ENCODE measurements at places on chromosomes 7 and 10.

DNA sequence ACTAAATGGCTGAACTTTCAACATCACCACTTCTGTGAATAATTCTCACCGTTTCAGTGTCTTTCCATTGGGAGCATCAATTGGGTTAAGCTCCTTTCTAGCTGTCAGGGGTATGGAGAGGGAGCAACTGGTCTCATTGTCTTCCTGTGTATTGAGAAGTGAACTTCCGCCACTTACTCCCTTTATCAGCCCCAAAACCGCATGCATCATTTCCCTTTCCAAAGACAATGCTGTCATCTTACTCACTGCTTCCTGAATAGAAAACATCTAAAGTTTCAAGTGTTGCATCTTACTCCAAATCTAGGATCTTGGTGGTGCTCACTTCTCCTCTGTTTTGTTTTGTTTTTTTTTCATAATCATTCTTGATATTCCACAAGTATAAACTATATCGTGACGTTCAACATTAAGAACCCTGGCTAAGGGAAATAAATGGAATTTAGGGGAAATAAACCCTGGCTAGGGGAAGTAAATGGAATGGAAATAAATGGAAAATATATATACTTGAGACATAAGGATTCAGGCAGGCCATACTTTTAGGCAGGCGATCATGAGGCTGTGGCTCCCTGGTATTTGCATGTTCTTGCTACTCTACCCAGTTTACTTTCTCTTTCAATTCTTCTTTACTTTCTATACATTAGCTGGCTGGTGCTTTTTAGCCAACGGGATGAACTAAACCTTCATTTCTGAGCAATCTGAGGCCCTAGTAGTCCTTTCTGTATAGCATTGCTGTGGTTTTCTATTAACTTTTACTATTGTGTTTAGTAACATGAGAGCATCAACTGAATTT, 371.9 kb downstream of the BMPER start:
- no peak for DNase-seq

DNA sequence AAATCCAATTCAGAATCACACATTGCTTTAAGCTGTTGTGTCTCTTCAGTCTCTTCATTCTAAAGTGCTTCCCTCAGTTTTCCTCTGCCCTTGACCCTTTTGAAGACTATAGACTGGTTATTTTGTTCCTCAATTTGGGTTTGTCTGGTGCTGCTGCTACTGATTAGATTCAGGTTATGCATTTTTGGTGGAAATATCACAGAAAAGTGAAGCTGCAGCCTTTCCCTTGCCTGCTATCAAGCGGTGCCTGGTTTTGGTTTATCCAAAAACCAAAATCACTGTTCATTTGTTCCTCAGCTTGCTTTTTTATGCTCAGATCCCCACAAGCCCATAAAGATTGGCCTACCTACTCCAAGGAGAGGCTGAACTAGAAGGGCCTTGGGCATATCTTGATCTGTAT, 55.2 kb downstream of the ELMO1 start:
- DNase-seq = no peak

DNA sequence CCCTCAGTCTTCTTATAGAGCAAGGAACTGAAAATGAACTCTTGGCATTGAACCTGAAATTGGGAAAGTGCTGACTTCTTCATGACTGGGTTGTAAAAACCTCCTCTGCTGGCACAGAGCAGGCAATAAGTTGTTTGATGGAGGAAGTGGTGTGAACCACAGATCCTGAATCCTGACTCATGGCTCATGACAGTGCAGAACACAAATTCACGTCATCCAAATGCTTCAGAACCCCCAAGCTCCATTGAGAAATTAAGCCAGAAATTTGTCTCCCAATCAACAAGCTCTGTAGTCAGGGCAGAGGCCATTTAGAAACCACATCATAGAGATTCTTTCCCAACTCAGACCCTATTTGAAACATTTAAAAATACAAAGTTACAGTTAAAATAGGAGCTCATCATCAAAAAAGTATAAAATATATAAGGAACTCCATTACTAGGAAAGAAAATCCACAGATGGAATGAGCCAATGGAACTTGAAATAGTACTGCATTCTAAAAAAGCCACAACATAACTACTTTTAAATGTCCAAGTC, 10.3 kb upstream of the STK17A start:
- peak; percentile 82 for DNase-seq

GRCh38 chr10:106661767-106662140, 502.8 kb downstream of the SORCS1 start:
- DNase-seq = no peak

- DNase-seq = peak; percentile 45
Measured at GRCh38 chr10:42149027-42149700, 489.2 kb downstream of the ZNF33B start.

DNA sequence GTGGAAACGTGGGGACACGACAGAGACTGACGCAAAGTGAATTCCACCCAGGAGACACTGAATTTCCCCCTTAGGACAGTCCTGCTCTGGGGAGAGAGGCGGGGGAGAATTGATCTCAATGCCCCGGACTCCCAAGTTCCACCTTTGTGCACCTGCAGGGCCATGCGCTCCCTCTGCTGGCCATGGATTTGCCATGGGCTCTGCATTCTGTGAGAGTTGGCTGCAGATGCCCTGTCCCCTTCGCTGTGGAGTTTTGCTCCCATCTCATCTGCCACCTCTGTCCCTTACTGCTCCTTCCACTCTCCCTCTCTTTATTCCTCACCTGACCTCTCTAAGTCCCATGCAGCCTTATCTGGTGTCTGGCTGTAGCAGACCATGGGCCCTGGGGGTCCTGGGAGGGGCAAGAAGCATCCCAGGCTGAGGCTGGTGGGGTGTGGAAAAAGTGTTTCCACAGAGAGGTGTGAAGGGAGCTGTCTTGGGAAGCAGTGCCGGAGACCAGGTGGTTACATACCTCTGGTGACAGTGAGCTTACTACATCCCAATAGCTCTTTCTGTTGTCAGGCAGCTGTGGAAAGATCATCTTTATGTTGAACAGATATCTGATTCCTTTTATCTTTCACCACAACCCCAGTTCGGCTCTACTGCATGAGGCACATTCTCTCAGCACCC, 14.3 kb downstream of the GHRHR start:
- DNase-seq = no peak

DNA sequence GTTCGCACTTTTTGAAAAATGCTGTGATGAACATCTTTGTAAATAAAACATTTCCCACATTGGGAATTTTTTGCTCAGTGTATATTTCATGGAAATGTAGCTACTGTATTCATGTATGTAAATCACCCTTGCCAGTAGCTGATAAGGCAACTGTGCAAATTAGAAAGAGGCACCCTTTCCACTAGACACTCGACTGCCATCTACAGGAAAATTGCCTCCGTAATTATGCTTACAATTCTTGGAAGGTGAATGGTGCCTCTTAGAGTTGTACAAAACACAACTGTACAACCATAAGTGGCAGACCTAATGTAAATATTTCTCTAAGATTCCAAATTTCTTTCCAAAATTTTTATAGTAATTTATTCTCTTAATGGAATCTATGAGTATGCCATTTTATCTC, 491.7 kb downstream of the CCSER2 start:
- no peak for DNase-seq

DNA sequence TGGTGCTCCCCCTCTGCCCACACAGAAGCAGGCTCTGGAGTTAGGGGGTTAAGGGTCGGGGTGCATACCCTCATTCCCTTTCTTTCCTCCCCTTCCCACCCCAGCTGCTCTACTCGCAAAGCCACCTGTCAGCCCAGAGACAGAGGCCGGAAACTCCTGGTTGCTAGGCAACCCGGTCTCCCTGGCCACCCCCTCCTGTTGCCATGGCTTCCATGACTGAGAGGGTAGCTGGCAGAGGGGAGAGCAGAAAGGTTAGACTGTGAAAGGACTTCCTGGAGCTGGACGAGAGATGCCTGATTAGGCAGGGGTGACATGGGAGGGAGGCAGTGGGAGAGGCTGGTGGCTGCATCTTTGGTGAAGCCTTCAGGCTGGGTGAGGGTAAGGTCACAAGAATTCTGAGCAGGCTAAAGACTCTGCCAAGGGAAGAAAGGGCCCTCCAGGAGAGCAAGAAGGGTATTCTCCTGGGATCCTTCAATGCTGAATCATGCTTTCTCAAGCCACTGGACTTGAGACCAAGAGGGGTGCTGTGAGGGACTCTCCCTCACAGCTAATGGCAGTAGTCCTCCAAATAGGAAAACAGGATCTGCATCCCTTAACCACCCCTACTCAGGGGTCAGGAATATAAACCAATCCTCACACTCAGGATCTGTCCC, 5.4 kb downstream of the PSD start:
- DNase-seq = no peak

DNA sequence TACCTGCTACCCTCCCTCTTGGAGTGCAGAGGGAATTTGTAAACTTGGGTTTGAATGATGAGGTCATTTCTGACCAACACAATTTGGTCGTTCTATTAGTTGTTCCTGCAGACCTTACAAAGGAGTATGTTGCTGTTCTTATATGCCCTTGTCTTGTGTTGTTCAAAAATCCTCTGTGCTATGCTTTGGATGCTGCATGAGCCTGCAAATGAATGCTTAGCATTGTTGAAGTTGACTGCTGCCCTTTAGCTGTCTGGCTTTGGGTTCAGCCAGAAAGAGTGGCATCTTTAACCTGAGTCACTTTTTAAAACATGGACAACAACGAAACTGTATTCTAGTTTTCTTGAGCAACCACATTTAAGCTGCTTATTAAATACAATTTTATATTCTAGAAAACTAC, 80.3 kb downstream of the SND1 start:
- no peak for DNase-seq

DNA sequence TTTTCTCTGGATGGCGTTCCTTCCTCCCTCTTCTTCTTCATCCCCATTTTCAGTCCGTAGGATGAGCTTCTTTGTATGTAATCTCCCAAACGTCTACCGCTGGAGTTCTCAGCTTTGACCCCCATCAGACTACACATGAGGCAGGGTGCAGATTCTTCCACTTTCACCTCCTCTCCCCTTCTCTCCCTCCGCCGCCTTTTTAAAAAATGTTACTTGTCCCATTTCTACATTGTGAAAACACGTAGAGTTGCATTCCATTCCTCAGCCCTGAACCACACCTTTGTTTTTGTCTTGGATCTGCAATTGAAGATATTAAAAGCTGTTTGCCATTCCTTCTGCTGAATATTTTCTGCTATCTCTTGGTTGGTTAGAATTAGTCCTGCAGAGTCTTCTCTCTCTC, 6.2 kb downstream of the ADIRF start:
- DNase-seq = no peak

- DNase-seq = peak; percentile 27
Measured at GRCh38 chr7:105806592-105807447, 69.6 kb downstream of the ATXN7L1 start.

- DNase-seq = no peak
Measured at GRCh38 chr10:4546500-4546899, 279.5 kb upstream of the AKR1E2 start.

DNA sequence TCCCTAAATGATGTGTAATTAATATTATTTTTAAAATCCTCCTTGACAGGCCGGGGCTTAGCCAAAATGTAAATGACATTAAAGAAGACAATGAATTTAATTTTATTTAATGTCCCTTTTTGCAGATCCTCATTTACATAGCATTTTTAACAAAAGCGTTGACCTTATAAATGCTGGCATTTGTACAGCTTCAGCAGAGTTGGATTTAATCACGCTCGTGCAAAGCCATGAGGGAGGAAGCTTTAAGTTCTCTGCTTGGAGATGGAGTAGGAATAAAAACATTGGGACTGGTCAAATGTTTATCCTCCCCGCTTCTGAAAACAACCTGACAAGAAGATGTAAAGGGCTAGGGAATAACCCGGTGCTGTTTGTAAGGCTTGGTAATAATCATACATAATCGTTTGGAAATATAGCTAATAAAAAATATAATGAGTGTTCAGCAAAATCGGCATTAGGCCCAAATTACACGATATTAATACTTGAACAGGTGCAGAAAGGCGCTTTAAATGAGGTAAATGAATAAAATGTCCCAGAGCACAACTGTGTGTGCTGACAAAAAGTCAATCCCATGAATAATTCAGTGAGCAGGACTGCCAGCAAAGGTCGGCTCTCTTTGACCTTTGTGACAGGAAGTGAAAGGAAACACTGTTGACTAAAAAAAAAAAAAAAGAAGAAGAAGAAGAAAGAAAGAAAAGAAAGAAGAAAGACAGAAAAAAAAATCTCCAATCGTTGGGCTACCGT, 11.5 kb downstream of the EBF3 start:
- no peak for DNase-seq

DNA sequence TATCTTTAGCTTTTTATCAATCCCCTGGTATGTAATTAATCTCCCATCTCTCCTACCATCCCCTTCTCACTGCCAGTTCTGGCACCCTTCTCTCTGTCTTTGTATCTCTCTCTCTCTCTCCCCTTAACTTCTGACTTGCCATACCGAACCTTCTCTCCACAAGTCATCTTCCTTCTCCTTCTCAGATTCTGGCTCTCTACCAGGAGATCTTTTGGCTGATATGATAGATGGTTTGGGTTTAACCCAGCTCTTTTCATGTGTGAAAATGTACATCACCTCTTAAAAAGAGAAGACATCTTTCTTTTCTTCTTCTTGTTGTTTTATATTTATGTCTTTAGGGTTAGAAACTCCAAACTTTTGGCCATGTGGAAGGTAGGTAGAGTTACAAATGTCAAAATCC, 196.7 kb downstream of the HGF start:
- DNase-seq = no peak

DNA sequence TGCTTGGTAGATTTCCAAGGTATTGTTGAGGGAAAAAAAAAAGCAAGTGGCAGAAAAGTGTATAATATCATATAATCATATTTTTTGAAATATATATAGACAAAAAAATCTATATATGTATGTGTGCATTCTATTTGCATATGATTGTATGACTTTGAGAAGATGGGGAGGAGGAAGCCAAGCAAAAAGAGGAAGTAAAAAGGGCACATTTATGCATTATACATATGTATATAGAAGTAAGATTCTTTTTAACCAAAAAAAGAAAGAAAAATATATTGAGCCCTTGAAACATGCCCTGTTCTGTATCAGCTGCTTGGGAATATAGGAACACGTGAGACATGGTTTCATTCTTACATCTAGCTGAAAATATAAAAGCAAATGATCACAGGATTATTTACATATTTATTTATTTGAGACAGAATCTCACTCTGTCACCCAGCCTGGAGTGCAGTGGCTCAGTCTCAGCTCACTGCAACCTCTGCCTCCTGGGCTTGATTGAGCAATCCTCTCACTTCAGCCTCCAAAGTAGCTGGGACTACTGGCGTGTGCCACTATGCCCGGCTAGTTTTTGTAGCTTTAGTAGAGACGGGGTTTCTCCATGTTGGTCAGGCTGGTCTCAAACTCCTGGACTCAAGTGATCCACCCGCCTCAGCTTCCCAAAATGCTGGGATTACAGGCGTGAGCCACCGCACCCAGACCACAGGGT, 18.0 kb upstream of the SLF2 start:
- no peak for DNase-seq

- DNase-seq = no peak
Measured at GRCh38 chr10:128744811-128745305, 618.6 kb upstream of the MKI67 start.

DNA sequence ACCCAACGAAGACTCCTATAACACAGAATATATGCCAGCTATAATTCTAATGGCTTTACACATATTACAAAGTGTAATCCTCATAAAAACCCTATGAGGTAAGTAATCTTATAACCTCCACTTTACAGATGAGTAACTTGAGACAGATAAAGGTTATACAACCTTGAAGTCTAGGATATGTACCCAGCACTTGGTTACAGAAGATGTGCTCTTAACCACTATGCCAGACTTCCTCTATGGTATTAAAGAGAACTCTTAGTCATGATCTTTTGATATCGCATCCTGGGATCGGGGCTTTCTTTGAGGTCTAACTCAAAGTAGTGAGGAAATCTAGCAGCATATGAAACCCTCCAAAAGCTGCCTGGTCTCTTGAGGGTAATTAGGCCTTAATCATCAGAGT, 319.2 kb upstream of the LRRN3 start:
- DNase-seq = no peak

GRCh38 chr7:54747234-54747633, 11.8 kb downstream of the SEC61G start:
- DNase-seq = no peak

GRCh38 chr7:50920031-50920635, 137.4 kb upstream of the GRB10 start:
- DNase-seq = no peak
